Jurkat, Clone E6-1 (cell line): ENCODE measurements at places on chromosomes 2 and 18.

DNA sequence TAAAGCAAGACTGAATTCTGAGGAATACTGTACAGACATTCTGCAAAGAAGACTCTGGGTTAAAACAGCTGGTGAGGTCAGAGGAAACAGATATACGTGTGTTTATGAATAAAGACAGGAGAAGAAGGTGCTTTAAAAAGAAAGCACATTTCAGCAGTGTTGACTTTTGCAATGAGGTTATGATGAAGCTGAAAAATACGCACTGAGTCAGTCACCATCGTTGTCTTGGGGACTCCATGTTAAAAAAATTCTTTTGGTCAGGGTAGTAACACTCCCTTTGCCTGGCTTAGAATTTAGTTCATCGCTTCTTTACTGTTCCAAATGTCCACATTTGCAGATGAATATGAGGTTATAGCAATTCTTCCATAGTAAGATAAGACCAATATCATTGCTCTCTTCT lies 1049.0 kb downstream of the TSN start:
- no peak for DNase-seq

DNA sequence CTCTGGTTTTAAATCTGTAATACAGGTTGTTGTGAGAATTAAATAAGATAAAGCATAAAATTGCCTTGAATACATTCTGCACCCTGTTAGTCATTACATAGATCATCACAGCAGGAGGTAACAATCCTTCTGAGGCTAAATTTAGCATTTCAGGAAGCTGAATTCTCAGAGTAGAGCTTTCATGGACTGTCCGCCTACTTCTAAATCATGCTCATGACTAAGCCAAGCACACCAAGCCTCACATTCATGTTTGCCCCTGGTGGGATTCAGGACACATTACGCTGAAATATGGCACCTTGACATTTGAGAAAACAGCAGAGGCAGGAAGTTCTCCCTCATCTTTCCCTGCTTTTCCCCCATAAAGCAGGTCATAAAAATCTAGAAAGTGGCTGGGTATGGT lies 16.6 kb upstream of the PIK3C3 start:
- DNase-seq, result no peak

DNA sequence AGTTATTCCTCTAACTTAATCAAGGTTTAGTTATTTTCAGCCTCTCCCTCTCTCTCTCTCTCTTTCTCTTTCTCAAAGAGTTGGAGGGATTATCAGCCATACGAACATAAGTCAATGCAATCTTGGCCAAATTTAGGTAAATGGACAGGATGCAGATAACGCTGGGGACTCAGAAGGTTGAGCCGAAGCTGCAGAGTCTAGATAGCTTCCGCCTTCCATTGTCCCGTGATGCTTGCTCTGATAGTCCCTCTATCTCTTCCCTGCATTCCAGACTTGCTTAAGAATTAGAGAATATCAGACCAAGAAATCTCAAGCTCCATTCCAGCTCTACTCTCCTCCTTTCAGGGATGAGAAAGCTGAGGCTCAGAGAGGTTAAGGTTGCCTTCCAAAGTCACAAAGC lies 502.8 kb upstream of the TNP1 start:
- no peak for DNase-seq

- DNase-seq, result no peak
Measured at GRCh38 chr2:17717666-17718065, 35.9 kb downstream of the SMC6 start.

DNA sequence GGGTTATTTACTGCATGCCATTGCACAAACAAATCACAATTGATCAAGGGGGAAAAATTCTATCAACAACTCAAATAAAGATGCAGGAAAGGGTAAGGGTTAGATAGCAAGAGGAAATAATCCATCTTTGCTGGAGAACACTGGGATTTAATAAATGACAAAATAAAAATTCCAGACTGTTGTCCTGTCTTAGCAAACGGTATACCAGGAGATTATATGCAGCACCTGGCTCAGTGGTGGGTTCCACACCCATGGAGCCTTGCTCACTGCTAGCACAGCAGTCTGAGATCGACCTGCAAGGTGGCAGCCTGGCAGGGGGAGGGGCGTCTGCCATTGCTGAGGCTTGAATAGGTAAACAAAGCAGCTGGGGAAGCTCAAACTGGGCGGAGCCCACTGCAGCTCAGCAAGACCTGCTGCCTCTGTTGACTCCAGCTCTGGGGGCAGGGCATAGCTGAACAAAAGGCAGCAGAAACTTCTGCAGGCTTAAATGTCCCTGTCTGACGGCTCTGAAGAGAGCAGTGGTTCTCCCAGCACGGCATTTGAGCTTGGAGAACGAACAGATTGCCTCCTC lies 296.5 kb upstream of the THSD7B start:
- DNase-seq, result no peak

GRCh38 chr18:13296867-13297574 lies 78.5 kb downstream of the LDLRAD4 start:
- DNase-seq, result no peak

DNA sequence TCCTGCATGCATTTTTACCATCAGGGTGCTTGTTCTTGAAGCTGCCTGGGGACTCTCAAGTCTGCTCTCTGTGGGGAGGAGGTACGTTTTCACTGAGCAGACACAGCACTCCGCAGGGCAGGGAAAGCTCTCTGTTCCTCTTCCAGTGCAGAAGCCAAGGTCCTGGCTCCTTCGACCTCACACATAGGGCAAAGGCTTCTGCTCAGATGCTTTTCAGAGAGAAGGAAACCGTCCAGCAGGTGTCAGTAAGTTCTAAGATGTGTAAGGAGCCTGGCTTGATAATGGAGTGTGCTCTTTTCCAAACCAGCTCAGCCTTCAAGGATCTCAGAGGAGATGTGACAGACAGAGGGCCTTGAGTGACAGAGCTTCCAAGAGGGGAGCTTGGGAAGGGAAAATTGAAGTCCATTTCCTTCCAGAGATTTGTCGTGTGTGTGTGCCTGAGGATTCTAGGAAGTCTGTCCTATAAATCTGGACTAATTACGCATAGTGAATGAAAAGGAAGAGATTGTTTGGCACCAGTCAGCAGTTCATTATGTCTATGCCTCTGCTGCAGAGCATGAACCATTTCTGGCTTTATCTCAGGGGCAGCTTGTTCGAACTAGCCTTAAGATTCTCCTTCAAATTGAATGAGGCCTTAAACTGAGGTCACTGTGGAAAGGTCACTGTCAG lies 67.3 kb upstream of the UPP2 start:
- no peak for DNase-seq

DNA sequence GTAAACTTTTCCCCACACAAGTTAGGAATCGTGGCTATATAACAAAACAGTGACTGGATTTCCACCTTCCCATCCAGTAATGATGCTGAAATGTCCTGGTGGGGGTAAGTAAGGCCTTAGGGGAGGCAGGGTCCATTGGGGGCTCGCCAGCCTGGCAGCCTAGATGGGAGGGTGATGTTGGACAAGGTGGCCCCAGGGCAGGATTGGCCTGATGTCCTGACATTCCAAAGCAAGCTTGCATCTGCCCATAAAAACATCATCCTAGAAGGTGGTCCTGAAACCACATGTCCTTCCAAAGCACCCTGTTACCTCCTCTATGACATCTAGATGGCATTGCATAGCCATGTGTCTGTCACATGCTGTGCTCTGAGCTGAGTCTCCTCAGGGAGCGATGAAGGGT lies 54.1 kb upstream of the RAB6C start:
- DNase-seq, result no peak

DNA sequence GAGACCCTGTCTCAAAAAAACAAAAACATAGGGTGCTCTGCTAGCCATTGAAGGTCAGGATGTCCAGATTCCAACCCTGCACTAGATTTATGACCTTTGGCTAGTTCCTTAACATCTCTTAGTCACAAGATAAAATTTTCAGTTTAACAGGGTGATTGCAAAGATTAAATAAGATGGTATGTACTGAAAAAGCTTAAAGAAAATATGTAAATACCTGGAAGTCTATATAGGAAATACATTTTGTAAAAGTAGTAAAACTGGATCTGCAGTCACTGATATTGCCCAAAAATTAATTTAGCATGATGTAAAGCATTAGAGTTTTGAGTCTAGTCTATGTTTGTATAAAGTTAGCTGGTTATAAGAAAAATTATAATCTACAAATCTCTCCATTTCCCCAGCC lies 5.4 kb upstream of the COX7A2L start:
- no peak for DNase-seq

DNA sequence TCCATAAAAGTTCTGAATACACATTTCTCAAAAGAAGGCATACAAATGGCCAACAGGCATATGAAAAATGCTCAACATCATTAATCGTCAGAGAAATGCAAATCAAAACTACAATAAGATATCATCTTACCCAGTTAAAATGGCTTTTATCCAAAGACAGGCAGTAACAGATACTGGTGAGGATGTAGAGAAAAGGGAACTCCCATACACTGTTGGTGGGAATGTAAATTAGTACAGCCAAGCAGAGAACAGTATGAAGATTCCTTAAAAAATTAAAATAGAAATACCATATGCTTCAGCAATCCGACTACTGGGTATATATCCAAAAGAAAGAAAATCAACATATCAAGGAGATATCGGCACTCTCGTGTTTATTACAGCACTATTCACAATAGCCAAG lies 1312.5 kb downstream of the DSC3 start:
- no peak for DNase-seq

- no peak for DNase-seq
Measured at GRCh38 chr2:19059076-19059475, 299.3 kb downstream of the OSR1 start.

GRCh38 chr18:74637070-74637469 lies 39.4 kb downstream of the ZNF407 start:
- DNase-seq, result no peak

GRCh38 chr18:24278591-24278990 lies 119.0 kb downstream of the OSBPL1A start:
- DNase-seq, result no peak

- no peak for DNase-seq
Measured at GRCh38 chr2:11457935-11458334, 8.0 kb downstream of the E2F6 start.

GRCh38 chr2:124805060-124805459 lies 780.0 kb downstream of the CNTNAP5 start:
- DNase-seq, result no peak

- DNase-seq, result no peak
Measured at GRCh38 chr18:3538456-3538855, 88.5 kb downstream of the TGIF1 start.

GRCh38 chr2:38185012-38185491 lies 109.1 kb upstream of the CYP1B1 start:
- no peak for DNase-seq

GRCh38 chr2:137511526-137511925 lies 452.7 kb upstream of the HNMT start:
- DNase-seq, result no peak

- no peak for DNase-seq
Measured at GRCh38 chr2:187003038-187003554, 154.1 kb upstream of the ZSWIM2 start.

DNA sequence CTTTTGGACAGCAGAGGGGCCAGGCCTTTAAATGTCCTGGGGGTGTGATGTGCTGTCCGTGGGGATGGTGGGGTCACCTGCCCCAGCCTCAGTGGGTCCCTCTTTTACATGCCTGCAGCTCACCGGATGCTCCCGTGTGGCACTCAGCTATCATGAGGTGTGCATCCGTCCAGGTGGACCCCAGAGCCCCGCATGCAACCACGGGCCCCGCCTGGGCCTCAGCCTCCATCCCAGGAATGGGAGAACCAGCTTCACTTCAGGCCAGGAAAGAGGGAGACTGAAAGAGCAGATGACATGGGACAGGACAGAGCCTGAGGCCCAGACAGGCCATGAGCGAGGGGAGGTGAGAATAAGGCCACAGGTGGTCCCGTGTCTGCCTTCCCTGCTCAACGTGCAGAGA lies 37.5 kb downstream of the RAMP1 start:
- no peak for DNase-seq

DNA sequence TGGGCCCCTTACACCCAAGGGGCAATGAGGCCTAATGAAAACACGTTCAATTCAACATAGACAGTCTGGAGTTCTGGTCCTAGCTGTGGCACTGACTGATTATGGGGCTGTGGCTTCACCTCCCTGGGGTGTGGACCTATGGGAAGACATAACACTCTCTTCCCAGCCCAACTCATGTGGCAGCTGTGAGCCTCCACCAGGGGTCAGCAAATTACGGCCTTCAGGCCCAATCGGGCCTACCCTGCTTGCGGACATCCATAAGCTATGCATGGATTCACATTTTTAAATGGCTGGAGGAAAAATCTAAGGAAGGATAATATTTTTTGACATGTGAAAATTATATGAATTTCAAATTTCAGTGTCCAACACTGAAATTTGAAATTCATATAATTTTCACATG lies 101.3 kb downstream of the LOXHD1 start:
- no peak for DNase-seq

GRCh38 chr18:27081701-27082100 lies 103.4 kb downstream of the CHST9 start:
- DNase-seq, result no peak

- DNase-seq, result no peak
Measured at GRCh38 chr2:96359866-96360265, 24.3 kb downstream of the NCAPH start.

- DNase-seq, result peak; percentile 88
Measured at GRCh38 chr2:98464772-98465310, 20.2 kb downstream of the INPP4A start.

GRCh38 chr18:76992226-76993084 lies 140.1 kb downstream of the MBP start:
- no peak for DNase-seq

DNA sequence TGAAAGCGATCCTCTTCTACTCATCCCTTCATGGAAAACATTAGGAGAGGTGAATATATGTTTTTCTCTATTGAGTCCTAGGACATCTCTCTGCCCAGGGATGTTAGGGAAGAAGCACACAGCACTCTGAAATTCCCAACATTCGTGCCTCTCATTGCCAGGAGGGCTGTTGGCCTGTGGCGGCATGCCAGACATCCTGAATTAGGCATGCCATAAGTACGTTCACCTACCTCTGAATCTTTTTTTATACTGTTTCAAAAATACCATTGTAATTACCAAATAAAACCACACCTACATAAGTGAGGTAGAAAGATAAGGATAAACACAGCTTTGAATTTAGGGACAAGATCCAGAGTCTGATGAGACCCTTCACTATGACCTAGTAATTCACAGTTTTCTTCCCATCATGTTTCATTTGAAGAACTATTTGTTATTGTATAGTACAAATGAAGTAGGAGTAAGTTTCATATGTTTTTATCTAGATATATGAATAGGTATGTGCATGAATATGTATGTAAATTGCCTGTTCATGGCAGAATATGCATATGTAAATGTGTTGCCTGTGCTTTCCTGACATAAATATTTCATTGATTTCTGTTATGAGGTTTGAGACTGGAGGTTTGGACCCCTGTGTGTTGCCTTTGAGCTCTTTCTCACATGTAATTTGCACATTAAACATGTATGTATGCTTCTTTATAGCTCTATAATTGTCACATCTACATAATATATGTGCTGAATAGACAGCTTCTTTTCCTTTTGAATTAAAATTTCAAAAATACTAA lies 66.6 kb upstream of the STAM2 start:
- no peak for DNase-seq
